ENCODE measurements at places on chromosomes 2 and 18.

GRCh38 chr18:1585881-1586488, 681.3 kb downstream of the ADCYAP1 start:
- no peak for DNase-seq

- DNase-seq: no peak
These were observed 91.5 kb downstream of the CCBE1 start for GRCh38 chr18:59605633-59606192.

DNA sequence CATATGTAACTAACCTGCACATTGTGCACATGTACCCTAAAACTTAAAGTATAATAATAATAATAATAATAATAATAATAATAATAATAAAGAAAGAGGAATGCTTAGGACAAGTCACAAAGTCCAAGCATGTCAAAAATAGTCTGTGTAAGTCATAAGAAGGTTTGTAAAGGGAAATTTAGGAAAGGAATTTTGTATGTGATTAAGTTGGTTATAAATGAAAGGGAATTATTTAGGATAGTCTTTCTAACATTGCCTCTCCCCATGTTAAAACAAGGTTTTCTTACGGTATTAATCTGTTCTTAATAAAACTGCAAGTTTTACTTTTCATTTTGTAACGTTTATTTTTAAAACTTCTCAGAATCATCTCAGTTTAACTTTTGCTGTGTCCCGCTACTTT, 62.8 kb downstream of the SESTD1 start:
- DNase-seq: no peak

DNA sequence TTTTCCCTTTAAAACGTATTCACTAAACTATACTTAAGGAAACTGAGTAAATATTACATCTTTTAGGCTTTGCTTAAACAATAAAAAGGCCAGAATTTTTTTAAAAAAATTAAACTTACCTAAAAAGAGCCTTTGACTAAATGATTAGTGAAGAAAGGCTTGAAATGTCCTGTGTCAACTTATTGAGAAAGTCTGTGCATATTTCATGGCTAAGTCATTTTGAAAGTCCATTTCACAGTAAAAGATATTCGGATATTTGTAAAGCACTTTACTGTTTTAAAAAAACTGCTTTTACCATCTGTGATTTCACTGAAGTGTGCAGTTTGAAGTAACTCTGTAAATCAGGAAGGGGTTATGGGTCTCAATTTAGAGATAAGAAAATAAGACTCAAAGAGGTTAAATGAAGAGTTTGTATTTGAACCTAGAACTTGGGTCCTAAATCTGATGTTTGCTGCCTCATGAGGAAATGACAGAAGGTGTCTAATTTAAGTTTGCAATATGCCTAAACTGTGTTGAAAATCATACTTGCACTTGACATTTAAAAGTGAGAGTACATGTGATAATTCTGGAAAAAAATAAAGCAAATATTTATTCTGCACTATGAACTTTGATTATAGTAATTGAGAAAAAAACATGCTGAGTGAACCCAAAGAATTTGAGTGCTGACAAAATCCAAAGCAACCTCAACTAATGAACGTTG, 50.5 kb downstream of the RAB27B start:
- DNase-seq: no peak

DNA sequence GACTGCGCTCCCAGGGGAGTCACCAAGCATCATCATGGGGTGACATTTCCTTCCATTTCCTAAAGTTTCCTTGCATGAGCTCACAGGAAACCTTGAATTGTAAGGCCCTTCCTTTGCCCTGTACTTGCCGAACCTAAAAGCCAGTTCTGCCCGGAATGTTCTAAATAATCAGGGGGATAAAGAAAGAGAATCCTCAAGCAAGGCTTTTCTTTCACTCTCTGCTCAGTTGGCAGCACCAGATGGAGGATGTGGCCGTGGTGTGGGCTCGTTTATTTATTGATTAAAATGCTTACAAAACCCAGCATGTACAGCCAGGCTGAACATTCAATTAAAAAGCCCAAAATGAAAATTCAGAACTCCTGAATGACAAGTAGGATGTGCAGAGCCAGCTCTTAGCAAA, 170.5 kb downstream of the SH3RF3 start:
- DNase-seq: no peak

DNA sequence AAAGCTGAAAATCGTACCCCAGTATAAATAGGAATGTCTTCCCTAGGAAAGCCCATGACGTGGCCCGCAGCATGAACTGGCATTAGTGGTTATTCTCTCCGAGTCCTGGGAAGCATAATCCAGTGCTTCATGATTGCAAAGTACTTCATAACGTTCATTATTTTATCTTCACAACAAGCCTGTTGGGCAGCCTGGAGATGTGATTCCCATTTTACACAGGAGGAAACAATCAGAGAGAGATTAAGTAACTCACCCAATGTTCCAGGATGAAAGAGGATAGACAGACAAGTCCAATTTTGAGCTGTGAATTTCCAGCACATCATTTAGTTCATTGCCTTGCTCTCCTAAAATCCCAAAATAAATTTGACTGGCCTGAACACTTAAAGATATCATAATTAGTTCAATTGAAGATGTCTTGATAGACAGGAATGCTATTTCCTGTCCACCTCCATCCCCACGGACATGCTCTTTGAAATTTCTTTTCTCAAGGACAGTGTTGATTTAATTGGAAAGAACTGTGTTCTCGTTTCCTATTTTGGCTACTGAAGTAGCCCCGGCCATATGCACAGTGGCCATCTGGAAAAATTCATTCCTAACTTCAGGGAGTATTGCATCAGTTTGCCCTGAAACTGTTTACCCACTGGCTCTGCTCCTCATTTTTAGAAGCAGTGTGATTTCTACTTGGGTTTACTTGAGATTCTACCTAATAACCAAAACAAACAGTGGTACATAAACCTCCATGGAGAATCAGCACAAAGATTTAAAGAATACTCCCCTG, 93.9 kb downstream of the VWC2L start:
- DNase-seq: no peak

- DNase-seq: no peak
These were observed 6.9 kb downstream of the ABCG5 start for GRCh38 chr2:43831543-43832294.

DNA sequence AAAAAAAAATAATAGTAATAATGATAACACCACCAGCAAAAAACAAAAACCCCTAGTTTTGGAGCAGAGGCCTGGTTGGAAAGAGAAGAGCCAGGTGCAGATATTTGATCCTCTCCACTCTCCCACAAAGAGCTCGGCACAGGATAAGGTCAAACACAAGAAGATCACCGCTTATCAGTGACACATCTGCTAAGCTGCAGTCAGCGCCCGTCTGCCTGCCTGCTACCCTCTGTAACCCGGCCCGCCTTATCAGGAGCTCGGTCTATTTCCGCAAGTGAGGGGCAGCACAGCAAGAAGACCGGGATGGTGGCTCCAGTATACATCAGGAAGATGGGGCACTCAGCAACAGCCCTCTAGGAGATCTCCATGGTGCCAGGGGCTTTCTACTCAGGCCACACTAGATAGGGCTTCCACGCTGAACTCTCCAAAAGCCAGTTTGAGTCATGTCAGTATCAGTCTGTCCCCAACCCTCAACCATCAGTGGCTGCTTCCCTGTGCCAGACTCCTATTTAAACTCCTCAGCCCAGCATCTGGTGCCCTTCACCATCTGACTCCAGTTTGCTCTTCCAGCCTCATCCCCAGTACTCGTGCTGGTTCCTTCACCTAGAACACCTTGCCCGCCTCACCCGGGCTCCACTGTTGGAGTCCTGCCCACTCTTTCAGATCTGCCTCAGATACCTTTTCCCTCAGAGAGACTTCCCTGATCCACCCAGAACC, 67.3 kb upstream of the PPP1CB start:
- DNase-seq: no peak

GRCh38 chr2:55565613-55566012, 46.1 kb downstream of the CFAP36 start:
- DNase-seq: no peak

DNA sequence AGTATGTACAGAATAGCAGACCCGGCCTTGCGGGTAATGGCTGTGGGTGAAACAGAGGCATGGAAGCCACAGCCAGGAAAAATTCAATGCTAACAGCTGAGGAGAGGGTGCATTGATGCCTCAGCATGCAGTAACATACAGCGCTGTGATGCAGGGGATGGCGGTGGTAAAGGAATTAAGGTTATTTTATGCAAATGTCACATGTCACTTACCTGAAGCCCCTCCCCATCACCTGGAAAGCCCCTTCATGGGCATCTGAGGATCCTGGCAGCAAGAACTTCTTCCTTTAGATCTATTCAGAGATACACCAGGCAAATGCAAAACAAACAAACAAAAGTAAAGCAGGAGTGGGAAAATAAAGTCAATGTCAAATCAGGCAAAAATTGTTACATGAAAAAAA, 1.7 kb upstream of the SP110 start:
- no peak for DNase-seq

Data from activated CD4-positive, CD25-positive, alpha-beta regulatory T cell treated with anti-CD3 and anti-CD28 coated beads, Interleukin-2, amount 50 U/mL, for 72 hours (primary cell).